HFF-Myc (cell line): ENCODE measurements at places on chromosomes 2 and 18.
A peak's percentile ranks its signal among the peaks of the same experiment; 100 is the strongest.

DNA sequence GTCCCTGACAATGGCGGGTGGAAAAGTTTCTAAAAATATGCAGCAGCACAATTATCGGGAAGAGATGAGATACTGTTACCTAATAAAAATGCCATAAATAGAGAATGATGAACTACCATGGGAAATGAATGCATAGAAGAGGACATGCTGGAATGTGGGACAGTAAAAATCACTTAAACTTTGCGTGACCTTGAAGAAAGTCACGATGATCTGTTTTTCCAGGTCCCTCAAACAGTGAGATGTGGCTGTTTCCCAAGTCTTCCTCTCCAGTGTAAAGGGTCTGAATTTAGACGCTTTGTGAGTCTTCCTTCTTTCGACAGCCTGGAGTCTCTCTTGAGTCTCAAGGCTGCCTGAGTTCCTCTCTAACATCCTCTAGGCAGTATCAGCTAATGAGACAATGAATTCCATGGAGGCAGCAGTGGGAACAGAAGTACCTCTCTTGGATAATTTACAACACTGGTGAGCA lies 1.4 kb downstream of the CLUL1 start:
- peak; percentile 39 for DNase-seq

DNA sequence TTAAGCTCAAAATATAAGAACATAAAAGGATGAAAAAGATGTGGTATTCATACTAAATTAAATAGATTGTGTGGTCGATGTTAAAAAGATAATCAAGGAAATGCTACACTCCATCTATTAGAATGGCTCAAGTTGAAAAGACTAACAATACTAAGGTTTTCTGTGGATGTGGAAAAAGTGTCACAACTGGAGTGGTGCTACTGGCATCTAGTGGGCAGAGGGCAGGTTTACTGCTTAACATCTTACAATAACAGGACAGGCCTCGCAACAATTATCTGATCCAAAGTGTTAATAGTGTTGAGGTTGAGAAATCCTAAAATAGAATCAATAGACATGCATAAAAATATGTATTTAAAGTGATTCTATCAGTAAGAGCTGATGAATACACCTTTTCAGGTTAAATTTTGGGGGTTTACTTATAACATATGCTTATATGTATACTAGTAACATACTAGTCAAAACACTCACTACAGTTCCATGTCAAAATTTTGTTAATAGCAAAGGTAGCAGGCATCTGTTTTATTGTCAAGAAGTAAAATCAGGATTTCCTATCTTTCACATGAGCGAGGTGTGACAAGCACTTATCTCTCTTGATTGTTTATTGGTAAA lies 91.5 kb upstream of the TMEFF2 start:
- DNase-seq = no peak

DNA sequence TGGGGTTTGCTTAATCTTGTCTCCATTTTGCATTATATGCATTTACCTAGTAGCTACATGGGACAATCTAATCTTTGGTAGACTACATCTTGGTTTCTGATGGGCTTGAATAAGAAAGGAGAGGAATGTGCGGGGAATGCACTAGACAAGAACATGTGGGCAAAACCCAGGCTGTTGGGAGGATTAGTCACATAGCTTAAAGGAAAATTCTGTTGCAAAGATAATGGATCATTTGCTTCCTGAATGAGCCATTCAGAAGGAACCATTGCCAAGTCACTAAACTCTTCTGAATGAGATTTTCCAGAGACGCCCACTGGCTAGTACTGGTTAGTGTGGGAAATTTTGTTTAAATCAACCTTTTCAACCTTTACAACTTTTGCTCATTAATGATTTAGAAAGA lies 84.8 kb downstream of the OSBPL6 start:
- peak; percentile 83 for DNase-seq

GRCh38 chr2:239255218-239255617 lies 145.6 kb downstream of the HDAC4 start:
- DNase-seq = no peak

- no peak for DNase-seq
Measured at GRCh38 chr2:51079945-51080344, 48.0 kb upstream of the NRXN1 start.

GRCh38 chr2:128736689-128737545 lies 418.2 kb upstream of the HS6ST1 start:
- peak; percentile 11 for DNase-seq

DNA sequence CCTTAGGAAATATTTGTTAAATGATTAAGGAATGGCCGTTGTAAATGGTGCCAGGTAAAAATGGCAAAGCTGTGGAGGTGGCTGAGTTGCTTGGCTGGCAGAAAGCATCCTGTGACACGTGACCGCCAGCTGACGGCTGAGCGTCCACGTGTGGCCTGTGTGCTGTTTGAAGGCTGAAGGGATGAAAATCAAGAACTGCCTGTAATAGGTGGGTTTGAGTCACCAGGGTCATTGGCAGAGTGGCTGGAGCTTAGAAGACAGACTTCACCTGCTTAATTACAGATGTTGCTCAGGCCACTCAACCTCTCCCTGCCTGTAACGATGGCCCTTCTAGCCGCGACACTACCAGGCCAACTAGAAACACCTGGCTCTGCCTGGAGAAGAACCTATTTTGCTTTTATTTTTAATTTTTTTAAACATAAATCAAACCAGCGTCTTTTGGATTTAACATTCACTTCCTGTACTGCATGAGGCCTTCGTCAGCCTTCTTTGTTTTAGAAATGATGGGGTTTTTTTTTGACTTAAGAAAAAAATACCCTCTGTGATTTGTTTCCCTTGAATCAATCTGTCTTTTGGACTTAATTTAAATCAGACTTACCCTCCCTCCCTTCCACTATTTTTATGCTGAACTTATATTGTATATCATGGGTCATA lies 206.5 kb downstream of the PRKCE start:
- no peak for DNase-seq

- DNase-seq = no peak
Measured at GRCh38 chr2:181241797-181242196, 215.4 kb upstream of the ITGA4 start.

DNA sequence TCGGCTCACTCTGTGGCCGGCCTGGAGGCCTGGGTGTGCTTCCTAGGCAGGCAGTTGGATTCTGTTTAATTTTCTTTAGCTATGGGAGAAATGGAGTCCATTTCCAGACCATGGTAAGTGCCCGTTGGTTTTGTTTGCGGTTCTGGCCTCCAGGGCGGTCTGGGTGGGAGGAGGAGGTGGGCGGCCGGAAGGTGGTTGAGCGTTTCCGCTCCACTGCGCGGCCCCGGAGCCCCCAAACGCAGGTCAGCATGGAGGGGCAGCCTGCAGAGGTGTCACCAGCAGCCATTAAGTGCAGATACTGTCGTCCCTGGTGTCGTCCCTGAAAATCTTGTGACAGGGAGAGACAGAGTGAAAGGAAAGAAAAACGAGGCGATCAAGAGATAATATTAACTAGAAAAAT lies 303.9 kb downstream of the GBX2 start:
- no peak for DNase-seq

DNA sequence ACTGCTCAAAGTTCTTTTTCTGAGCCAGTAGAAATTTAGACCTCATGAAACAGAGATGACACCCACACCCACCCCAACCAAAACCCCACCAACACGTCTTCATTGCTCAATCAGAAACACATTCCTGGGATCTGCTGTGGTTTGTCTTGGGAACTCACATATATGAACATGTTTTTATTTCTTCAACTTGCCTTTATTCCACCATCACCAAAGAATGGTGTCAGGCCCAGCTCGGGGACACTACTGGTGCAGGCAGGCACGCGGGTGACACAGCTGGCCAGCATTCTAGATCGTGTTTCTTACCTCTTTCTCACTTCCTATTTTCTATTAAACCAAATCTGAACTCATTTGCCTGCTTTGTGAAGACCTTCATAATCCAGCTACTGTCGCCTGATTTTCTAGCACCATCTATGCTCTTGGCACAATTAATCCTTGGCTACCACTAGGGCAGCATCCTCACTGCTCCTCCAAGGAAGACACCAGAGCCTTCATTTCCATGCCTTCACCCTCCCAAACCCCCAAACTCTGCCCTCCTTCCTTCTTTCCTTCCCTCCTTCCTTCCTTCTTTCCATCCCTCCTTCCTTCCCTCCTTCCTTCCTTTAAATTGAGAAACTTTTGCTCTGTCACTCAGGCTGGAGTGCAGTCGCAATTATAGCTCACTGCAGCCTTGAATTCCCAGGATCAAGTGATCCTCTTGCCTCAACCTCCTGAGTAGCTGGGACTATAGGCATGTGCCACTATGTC lies 157.1 kb downstream of the BCL2 start:
- no peak for DNase-seq

DNA sequence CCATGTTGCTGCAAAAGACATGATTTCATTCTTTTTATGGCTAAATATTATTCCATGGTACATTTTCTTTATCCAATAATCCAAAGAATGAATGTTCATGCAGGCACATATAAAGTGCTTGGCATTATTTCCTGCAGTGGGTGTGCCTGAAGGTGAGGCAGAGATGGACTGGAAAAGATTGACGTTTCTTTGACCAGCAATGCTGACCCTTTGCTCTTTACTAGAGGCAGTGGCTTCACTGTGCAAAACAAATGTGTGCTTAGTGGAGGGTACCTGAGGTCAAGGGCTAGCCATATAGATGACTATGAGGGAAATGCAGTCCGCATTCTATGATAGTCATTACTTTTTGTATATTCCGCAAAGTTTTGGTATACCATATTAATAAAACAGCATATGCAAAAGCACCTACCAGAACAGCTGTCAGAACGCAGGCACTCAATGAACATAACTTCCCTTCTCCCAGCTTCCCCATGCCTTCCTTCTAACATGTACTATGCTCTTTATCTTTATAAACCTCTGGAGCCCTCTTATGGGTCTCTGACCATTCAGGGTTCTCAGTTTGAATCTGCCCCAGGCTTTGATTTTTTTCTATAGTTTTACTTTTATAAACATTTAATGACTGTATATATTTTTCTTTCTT lies 32.6 kb upstream of the CPS1 start:
- DNase-seq = no peak

DNA sequence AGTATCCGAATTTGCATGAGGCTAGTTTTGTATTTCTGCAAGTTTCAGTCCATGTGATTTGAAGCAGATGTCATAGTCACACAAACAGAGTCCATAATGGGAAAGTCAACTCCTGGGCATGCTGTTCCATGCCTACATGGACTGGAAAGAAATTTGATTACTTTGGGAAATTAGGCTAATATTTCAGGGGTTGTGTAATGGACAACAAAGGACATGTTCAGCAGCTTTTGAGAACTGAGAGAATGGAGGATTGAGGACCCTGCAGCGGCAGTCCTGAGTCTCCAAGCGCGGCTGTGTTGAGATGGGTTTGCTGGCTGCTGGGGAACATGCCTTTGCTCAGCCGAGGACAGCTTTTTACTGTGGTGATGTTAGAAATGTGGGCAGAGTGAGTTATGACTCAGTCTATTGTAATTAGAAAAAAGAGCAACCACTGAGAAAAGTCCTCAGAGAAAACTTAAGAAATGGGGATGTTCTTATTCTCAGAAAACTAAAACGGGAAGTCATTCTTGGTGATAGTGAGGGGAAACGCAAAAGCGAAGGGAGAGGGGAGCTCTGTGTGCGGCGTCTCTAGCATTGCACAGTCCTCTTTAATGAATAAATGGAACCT lies 149.2 kb downstream of the FAM210A start:
- DNase-seq = no peak

DNA sequence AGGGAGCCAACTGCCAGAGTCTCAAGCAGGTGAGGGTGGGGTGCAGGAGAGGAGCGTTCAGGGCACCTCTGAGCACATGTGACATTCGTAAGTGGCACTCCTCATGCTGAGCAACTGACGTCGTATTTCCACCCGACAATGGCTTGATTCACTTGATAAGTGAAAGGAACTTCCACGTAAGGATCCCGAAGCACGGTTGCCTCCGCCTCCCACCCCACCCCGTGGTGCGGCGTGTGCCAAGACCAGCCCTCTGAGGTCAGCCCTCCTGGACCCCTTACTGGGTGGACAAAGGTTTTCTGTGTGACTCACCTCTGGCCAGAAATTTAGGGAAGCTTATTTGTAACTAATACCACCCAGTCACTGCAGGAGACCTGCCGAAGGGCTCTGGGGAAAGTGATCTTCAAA lies 59.9 kb downstream of the AGAP1 start:
- DNase-seq = no peak

GRCh38 chr2:172350839-172351479 lies 76.4 kb upstream of the ITGA6 start:
- no peak for DNase-seq

- DNase-seq = no peak
Measured at GRCh38 chr2:233101141-233101540, 41.0 kb downstream of the INPP5D start.

DNA sequence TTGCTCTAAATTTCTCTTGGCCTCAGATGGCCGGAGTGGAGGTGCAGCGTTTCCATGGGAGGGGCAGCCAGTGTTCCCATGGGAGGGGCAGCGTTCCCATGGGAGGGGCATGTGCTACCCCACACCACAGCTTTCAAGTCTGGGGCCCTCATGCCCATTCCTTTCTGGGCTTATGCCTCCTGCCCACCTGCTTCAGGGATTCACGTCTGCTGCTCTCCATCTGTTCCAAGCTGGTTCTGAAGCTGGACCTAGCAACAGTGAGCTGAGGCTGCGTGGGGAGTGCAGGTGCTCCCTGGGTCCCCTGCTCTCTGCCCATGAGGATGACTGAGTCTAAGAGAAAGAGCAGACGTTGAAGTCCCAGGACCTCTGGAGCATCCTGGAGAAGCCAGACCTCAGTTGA lies 243.1 kb upstream of the PXDN start:
- DNase-seq = no peak

- DNase-seq = no peak
Measured at GRCh38 chr18:63377275-63377980, 10.4 kb upstream of the KDSR start.

- no peak for DNase-seq
Measured at GRCh38 chr2:98715812-98716451, 15.0 kb downstream of the MGAT4A start.
